ENCODE measurements at places on chromosomes 3 and 15.
A peak's percentile ranks its signal among the peaks of the same experiment; 100 is the strongest.

- no peak for DNase-seq
These were observed 43.0 kb downstream of the VGLL4 start for GRCh38 chr3:11600501-11601282.

GRCh38 chr3:183181606-183182005 lies 19.1 kb upstream of the LAMP3 start:
- no peak for DNase-seq

GRCh38 chr15:41774062-41774881 lies at the start of gene MAPKBP1:
TSS of gene MAPKBP1 (plus strand) at chr15:41774484. CDS start at chr15:41775276, 792 bp downstream.
- peak; percentile 98 for DNase-seq

GRCh38 chr3:193829781-193830180 lies 236.8 kb downstream of the OPA1 start:
- no peak for DNase-seq

GRCh38 chr3:13201851-13202250 lies 128.6 kb upstream of the IQSEC1 start:
- no peak for DNase-seq

DNA sequence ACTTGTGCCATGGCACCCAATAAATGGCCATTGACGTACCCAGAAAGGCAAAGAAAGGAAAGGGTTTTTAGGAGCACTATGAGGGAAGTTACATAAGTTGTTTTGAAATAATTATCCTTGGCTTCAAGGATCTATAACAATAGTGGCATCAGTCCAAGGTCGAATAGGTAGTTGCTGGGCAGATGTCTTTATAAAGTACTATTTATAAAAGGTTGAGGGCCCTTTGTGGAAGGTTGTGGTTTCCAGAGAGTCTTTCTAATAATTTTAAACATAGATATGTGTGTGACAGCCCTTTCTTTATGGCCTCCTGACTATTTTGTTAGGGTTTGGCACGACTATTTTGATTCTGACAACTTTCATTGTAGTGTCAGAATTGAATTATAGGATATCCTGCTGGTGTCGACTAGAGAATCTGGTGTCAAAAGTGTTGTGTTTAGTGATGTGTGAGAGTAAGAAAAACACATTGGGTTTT lies 260.5 kb downstream of the PYDC2 start:
- DNase-seq: no peak

DNA sequence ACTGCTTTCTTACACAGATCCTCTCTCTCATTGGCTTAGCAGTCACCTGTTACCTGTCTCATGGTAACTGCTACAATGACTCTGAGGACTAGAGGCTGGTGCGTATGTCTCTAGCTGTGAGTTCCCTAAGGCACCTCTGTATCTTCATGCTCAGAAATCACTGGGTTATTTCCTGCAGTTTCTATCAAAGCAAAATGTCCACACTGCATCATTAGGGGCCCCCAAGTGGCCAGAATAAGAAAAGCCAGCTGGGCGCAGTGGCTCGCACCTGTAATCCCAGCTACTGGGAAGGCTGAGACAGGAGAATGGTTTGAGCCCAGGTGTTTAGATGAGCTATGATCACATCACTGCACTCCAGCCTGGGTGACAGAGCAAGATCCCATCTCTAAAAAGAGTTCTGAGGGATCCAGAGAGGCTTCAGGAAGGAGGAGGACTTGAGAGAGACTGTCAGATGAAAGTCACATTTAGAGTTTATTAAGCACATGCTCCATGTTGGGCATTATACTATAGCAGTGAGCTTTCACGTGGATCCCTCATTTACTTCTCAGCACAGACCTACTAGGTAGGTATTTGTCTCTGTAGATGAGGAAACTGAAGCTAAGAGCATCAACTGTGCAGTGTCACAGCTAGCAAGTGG lies 2.3 kb upstream of the VPS18 start:
- DNase-seq: peak; percentile 78

DNA sequence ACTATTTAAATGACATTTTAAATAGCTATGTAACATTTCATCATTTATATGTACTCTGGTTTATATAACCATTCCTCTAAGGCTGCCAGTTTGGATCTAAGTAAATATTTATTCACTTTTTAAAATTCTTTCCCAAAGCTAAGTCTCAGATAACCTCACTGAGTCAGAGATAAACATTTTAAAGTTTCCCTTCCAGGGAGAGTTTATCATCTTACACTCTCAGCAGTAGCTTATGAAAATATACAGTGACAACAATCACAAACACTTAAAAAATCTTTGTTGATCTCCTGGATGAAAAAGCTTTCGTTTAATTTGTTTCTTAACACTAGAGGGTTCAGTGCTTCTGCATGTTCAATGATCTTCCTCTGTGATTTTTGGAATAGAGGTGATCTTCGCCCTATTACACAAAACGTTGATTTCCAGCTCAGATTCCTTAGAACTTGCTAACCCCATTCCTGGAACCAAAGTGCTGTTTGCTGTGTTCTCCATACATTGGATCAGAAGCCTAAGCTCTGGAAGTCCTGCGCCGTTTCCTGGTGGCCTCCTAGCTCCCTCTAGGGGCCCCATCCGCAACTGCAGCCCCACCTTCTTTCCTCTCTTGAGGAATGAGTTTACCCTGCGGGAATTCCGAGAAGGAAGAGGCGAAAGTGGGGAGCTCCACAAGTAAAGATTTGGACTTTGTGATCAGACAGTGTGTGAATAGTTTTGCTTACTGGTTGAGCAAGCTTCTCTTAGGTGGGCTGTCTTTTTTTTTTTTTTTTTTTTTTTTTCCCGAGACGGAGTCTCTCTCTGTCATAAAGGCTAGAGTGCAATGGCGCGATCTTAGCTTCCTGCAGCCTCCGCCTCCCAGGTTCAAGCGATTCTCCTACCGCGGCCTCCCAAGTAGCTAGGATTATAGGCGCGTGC lies 29.3 kb upstream of the SACM1L start:
- DNase-seq: peak; percentile 61

DNA sequence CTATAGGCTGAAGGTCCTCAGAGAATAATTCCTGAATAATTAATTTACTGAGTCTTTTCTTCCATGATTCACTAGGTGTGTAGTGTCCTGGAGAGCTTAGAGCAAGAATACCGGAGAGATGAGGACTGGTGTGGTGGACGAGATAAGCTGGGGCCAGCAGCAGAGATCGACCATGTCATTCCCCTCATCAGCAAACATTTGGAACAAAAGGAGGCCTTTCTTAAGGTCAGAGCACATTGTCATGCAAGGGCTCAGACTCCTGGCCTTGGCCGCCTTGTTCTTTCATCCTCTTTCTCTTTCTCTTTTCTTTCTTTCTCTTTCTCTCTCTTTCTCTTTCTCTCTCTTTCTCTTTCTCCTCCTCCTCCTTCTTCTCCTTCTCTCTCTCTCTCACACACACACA lies 291.4 kb upstream of the UMPS start:
- DNase-seq: no peak

GRCh38 chr15:77440378-77440999 lies 19.8 kb downstream of the HMG20A start:
- DNase-seq: no peak

GRCh38 chr15:76024021-76024768 lies 12.0 kb upstream of the NRG4 start:
- DNase-seq: no peak

- DNase-seq: no peak
These were observed 6.7 kb downstream of the CEMIP start for GRCh38 chr15:80785811-80786354.

- DNase-seq: no peak
These were observed 125.6 kb downstream of the PLCH1 start for GRCh38 chr3:155619118-155619915.

GRCh38 chr15:65105038-65105437 lies 10.0 kb downstream of the UBAP1L start:
- no peak for DNase-seq

- peak; percentile 56 for DNase-seq
These were observed 11.6 kb upstream of the ZXDC start for GRCh38 chr3:126487151-126487771.

GRCh38 chr3:190595807-190596206 lies 81.9 kb downstream of the IL1RAP start:
- DNase-seq: no peak

GRCh38 chr3:32842531-32842931 lies 24.7 kb downstream of the TRIM71 start:
- DNase-seq: peak; percentile 18

GRCh38 chr15:88618686-88619085 lies 2.5 kb upstream of the AEN start:
- no peak for DNase-seq

DNA sequence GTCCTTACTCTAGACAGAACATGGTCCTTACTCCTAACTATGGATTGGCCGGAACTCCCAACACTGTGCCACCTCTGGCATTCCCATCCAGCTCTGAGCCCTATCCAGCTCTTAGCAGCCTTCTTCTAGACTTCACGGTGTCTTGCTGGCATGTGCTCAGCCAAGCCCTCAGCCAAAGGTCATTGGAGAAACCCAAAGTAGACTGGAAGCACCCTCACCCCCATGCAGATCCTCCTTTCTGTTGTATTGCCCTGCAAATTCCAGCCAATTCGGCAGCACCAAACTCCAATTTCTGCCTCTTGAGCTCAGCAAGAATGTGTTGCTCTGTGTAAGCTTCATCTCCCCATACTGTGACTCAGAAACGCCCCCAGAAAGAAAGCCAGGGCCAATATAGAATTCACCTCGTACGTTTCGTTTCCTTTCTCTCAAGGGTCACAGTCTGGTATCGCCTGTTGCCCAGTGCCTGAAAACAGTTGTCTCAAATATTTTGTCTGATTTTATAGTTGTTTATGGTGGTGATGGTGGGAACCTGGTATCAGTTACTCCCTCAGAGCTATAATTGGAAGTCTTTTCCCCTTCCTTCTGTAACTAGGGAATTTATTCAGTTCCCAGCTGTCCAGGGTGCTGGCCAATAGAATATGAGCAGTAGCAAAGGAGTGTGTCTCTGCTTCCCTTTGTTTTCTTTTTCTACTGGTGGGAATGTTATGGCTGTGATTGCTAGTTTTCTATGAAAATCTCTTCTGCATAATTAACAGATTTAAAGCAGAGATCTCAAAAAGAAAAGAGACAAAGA lies 28.4 kb upstream of the EPHB3 start:
- DNase-seq: no peak

DNA sequence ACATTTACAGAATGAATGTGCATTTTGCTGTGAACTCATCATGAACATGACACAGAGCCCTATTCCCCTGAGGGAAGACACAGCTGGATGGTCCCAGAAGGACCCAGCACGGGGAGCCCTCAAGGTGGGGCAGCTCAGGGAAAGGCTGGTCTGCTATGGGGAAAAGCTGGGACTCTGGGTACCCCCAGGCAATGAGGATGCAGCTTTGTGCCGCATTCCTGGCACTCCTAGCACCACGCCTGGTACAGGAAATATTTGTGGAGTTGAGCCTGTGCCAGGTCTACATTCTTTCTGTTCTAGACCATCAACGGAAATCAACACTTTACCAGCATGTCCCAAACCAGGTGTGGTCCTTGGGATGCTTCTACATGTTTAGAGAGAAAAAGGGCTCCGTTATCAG lies 74.0 kb downstream of the SRGAP3 start:
- no peak for DNase-seq

DNA sequence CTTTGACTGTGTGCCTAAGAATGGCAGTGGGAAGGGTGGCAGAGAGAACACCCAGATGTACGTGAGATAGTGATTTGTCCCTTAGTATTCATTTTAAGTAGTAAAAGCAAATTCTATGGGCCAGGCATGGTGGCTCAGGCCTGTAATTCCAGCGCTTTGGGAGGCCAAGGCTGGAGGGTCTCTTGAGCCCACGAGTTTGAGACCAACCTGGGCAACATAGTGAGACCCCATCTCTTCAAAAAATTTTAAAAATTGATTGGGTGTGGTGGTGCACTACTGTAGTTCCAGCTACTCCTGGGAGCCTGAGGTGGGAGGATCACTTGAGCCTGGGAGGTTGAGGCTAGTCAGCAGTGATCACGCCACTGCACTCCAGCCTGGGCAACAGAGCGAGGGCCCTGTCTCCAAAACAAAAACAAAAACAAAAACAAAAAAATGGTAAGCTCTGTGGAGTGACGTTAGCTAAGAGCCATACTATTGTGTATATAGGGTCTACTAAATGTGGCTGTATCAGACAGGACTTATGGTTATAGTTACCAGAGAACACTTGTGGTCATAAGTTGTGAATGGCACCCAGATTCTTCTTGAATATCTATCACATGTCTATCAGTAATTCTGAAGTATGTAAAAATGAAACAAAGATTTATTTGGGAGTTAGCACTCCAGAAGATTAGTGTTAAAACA lies 171.5 kb downstream of the TCF12 start:
- no peak for DNase-seq

DNA sequence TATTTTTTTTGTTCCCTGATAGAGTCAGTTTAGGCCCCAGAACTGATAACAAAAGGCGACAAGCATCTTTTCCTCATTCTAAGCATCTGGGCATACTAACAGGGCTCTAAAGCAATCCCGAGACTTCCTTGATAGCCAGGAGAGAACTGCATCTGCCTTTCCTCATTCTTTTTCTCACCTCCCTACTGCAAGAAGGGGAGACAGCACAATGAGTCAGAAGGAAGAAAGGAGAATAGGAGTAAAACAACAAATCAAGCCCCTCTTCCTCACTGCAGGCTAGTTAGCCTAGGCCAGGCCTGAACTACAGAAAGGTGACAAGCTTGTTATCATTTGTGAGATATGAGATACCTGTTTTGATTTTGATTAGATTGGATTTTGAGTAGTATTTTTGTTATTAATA lies 97.9 kb downstream of the NAALADL2 start:
- no peak for DNase-seq

GRCh38 chr15:22903961-22904534 lies 65.6 kb downstream of the NIPA2 start:
- DNase-seq: no peak

GRCh38 chr3:124492824-124493223 lies 237.4 kb upstream of the UMPS start:
- peak; percentile 23 for DNase-seq

GRCh38 chr15:26572602-26573350 lies 200.1 kb downstream of the GABRB3 start:
- DNase-seq: no peak

- no peak for DNase-seq
These were observed 16.0 kb downstream of the ANKRD28 start for GRCh38 chr3:15781637-15782402.
